ENCODE measurements at places on chromosomes 1 and 21. TPM values are rescaled to one million over a fixed set of nuclear protein-coding genes. Genes with fewer than 3 reads are reported as not detected.

The E2F2 gene
- total RNA-seq = not detected

The NDUFS5 gene
- 313 TPM for total RNA-seq

The SYTL1 gene
- 10.7 TPM for total RNA-seq

The C1orf53 gene
- total RNA-seq = 6.8 TPM

The BSND gene
- not detected for total RNA-seq

The PRELP gene
- 0.07 TPM for total RNA-seq

The CYP4B1 gene
- not detected for total RNA-seq

The LYPD8 gene
- not detected for total RNA-seq

The ERVH48-1 gene
- total RNA-seq = 0.55 TPM

The LAMTOR5 gene
- total RNA-seq = 126 TPM

The LCE1A gene
- total RNA-seq = not detected

The PTTG1IP gene
- 240 TPM for total RNA-seq

The PRAMEF7 gene
- not detected for total RNA-seq

The LIPI gene
- not detected for total RNA-seq

The TAF12 gene
- 26.8 TPM for total RNA-seq
